HCT116 (cell line): ENCODE measurements at places on chromosomes 1 and 21.

GRCh38 chr1:151849126-151849525, 4.4 kb downstream of the THEM5 start:
- no peaks in the 10 kb centered on the region for H3K36me3 ChIP-seq
- no peak overlapping the region for H3K4me3 ChIP-seq
- no peak overlapping the region for H3K27ac ChIP-seq
- no peak for DNase-seq
- H3K4me1 ChIP-seq = peaks cover 12% of the 10 kb centered on the region

- no peak for DNase-seq
- no peaks in the 10 kb centered on the region for H3K4me1 ChIP-seq
- H3K27me3 ChIP-seq = no peaks in the 10 kb centered on the region
These were observed 6.3 kb downstream of the EXTL1 start for GRCh38 chr1:26027716-26028489.

GRCh38 chr1:110408488-110408887, 994 bp upstream of the LAMTOR5 start:
- DNase-seq = no peak
- no peak overlapping the region for H3K27ac ChIP-seq
- peaks cover 14% of the 10 kb centered on the region for H3K4me1 ChIP-seq

DNA sequence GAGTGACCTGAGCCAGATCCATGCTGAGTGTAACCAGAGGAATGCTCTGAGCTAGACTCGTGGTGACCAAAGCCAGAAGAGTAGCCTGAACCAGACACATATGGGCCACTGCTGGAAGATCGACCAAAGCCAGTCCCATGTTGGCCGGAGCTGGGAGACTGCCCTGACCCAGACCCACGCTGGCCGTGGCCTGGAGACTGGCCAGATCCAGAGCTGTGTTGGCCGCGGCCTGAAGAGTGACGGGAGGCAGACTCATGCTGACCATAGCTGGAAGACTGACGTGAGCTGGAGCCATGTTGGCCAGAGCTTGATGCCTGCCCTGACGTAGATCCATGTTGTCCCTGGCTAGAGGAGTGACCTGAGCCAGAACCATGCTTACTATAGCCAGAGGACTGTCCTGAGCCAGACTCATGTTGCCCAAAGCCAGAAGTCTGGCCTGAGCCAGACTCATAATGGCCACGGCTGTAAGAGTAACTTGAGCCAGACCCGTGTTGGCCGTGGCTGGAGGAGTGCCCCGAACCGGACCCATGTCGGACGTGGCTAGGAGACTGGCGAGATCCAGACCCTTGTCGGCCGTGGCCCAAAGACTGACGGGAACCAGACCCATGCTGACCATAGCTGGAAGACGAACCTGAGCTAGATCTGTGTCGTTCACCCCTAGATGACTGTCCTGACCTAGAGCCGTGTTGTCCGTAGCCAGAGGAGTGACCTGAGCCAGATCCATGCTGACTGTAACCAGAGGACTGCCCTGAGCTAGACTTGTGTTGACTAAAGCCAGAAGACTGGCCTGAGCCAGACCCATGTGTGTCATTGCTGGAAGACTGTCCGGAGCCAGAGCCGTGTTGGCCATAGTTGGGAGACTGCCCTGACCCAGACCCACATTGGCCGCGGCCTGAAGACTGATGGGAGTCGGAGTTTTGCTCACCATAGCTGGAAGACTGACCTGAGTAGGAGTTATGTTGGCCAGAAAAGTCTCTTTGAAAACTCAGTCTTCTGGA, 3.5 kb downstream of the HRNR start:
- no peaks in the 10 kb centered on the region for H3K4me1 ChIP-seq
- H3K36me3 ChIP-seq = no peaks in the 10 kb centered on the region
- DNase-seq = no peak
- no peak overlapping the region for H3K27ac ChIP-seq

DNA sequence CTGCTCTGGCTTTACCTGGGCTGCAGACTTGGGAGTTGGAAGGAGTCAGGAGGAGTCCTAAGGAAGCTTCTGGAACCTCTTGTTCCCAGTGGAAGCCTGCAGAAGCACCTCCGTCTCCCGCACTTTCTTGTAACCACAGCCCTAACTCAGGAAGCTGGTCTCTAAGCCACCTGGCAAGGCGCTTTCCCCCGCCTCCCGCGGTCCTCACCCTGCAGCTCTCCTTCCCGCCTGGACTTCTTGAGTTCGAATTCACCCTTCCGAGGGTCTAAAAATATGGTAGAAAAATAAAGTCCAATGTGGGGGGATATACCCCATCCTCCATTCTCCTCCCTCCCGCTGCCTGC, 15.1 kb downstream of the PAX7 start:
- H3K36me3 ChIP-seq = no peaks in the 10 kb centered on the region
- H3K27me3 ChIP-seq = peaks cover 4% of the 10 kb centered on the region; the same call in 1 of the 2 replicates
- no peak overlapping the region for H3K27ac ChIP-seq
- no peak for DNase-seq

DNA sequence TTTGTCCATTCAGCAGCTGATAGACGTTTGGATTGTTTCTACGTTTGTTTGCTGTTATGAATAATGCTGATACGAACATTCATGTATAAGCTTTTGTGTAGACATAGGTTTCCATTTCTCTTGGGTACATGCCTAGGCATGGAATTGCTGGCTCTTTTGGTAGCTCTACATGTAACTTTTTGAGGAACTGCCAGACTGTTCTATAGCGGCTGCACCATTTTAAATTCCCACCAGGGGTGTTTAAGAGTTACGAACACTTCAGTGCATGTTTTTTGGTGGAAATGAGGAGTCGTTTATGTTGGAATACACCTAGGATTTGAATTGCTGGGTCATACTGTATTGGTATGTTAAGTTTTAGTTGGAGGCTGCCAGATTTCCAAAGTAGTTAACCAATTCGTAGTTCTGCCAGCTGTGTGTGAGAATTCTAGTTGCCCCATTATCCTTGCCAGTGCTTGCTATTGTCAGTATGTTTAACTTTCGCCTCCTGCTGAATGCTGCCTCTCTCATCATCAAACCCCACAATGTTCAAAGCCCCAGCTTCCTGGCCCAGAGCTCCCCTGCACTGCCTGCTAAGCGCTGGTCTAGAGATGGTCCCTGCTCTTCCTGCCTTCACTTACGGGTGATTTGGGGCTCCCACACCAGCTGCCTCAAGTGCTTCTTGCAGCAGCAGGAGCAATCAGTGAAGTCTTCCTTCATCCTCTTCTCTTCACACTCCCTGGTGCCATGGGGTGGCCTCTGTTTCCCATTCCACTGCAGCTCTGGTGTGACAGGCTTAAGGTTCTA, 81.0 kb downstream of the MAN1C1 start:
- H3K36me3 ChIP-seq = no peaks in the 10 kb centered on the region
- H3K27me3 ChIP-seq = no peaks in the 10 kb centered on the region
- DNase-seq = no peak
- no peak overlapping the region for H3K27ac ChIP-seq

DNA sequence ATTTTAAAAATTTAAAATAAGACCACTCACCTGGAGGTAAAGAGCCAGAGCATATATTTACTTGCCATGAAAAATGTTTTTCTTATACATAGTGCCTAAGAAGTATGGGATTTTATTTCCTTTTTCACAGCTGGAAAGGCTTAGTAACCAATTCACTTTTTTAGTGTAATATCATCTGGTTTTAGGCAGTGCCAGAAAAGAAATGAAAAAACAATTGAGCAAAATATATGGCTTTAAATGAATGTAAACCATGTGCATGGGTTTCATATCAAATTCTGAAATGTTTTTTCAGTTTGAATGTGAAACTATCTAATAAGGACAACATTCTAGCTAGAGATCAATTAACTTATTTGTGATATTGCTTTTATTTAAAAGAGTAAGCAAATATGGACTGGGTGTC, 672.4 kb upstream of the ADAMTS5 start:
- H3K4me1 ChIP-seq = no peaks in the 10 kb centered on the region
- no peak overlapping the region for H3K4me3 ChIP-seq
- no peaks in the 10 kb centered on the region for H3K27me3 ChIP-seq
- no peak for DNase-seq
- H3K27ac ChIP-seq = no peak overlapping the region
